BE2C (cell line): ENCODE measurements at places on chromosomes 6 and 20.

- no peak for DNase-seq
Measured at GRCh38 chr6:63458480-63459115, 113.7 kb upstream of the LOC128125822 start.

GRCh38 chr6:159695984-159696383 lies 2.9 kb upstream of the SOD2 start:
- no peak for DNase-seq

GRCh38 chr6:127102299-127102698 lies 16.2 kb upstream of the RSPO3 start:
- no peak for DNase-seq

GRCh38 chr6:105940990-105941389 lies 145.1 kb upstream of the PRDM1 start:
- DNase-seq: no peak

- no peak for DNase-seq
Measured at GRCh38 chr6:10685092-10685915, 9.1 kb downstream of the C6orf52 start.

DNA sequence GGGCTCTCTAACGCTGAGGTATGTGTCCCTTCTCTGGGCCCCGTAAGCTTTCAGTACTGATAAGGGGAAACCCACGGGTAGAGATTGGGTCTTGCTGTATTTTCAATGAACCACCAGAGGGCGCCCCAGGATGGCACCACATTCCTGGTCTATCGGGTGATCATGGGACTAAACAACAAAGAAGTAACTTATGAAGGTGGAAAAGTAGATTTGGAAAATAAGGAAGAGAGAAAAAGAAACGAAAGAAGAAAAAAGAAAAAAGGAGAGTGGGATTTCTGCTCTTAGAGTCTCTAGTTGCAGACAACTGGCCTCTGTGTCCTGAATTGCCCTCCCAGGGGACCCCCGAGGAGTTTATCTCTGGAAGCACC lies 93.8 kb downstream of the GMPR start:
- peak; percentile 79 for DNase-seq
